ENCODE measurements at places on chromosomes 1 and 21. TPM values are rescaled to one million over a fixed set of nuclear protein-coding genes. Genes with fewer than 3 reads are reported as not detected.

Gene KCNJ9
- total RNA-seq: not detected

Gene NOTCH2
- total RNA-seq: 220 TPM

Gene TNFRSF8
- total RNA-seq: not detected

Gene LRRC38
- total RNA-seq: under 0.01 TPM

Gene RNF186
- total RNA-seq: not detected

Gene PLEKHG5
- total RNA-seq: 12.6 TPM

Gene EXTL2
- total RNA-seq: 28.6 TPM

Gene FAM229A
- total RNA-seq: 1.2 TPM

Gene CNR2
- not detected for total RNA-seq

Gene PTGER3
- total RNA-seq: 14.8 TPM
